ENCODE measurements at places on chromosomes 3 and 15.

GRCh38 chr15:92845126-92845508 is 55.0 kb upstream of the CHD2 start:
- no peak for DNase-seq

DNA sequence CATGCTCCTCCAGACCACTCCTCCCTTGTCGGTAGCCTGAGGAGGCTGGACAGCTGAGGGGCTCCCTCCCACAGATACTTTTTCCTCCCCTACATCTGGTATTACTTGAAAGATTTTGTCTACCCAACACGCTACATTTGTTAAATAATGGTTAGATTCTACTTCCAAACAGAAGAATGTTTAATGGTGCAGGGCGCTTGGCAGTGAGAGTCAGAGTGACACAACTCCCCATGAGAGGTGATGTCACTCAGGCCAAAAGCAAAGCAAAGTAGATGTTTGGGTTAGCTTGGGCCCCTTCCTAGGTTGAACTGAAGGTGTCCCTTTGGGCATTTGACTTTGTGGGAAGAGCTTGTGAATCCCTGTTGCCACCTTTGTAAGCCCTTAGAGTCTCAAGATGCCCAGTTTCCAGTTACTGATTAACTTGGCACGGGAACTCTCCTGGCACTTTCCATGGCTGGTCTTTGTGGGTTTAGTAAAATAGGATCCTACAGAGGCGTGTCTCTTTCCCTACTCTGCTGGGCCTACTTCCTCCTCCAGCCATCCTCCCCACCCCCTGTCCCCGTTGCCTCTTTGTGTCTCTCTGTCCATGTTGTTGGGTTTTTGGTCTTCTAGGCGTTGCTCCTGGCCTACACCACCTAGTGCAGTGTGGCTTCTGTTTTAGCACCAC is 5.6 kb downstream of the LIMD1 start:
- no peak for DNase-seq

- no peak for DNase-seq
These were observed 513.4 kb downstream of the ZNF385D start for GRCh38 chr3:21237638-21238037.

DNA sequence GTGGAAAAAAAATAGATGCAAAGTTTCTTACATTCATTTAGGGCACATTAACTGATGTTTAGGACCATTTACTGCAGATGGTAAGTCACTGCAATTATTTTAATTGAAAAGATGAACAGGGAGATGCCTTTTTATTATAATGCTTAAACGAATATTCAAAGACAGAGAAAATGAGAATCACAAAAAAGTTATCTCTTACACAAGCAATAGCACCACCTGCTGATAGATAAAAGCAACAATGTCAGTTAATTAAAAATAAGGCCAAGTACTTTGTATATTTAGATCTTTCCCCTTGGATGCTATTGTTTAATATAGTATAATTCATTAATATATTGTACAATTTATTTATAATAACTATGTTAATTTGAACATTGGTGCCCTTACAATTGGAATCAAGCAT is 55.9 kb downstream of the IFT80 start:
- no peak for DNase-seq

DNA sequence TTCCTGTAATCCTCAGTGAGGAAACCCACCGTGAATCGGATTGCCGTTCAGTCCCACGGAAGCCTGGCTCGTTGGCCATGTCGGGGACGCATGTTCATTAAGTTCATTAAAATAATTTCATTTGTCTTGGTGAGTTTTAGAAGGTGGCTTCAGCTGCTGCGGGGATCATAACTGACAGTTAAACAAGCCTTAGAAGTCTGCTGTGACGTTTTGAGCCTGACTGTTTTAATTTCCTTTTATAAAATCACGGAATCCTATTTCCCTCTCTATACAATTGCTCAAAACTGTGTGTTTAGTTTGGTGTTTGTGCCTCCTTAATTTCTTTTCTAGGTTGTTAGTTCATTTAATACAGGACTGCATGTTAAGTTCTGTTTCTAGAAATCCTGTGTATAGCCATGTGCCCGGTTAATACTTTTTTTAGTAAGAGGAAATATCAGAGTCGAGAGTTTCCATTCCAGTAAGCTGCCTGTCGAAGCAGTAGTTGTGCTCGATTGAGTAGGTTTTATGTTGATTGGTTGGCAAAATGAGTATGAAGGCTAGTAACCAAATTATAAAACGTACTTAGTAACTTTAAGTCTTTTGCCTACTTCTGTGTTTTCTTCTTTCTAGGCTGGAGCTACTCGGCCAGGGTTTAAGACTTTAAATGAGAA is 705 bp downstream of the NIPA2 start:
- no peak for DNase-seq

DNA sequence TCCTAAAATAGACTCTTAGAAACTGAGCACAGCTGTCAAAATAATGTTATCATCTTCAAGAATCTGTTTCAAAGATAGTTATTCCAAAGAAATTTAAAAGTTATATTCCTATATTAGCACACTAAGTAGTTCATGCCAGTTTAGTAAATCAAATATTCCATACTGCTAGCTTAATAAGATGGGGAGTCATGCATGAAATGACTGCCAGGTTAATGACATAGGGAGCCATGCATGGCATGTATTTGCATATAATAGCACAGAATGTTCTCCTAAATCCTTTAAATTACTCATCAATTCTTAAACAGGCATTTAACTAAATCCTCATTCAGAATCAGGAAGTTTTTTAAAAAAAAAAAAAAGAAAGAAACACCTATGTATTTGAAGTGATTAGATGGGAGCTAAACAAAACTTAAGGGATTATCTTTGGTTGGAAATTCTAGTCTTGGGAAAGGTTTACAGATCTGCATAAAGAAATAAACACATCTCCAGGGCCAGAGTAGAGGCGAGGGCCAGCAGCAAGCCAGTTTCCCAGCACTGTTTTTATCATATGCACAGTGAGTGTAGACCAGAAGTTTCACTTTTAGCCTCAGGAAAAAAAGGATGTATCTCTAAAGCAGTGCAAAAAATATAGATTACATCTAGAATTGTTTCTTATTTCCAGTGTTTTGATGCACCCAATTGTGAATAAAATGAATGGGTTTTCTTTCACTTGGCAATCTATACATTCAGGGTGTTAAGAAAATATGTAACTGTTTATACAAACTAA is 366.4 kb upstream of the AGTR1 start:
- no peak for DNase-seq

GRCh38 chr3:31189971-31190370 is 295.5 kb upstream of the GADL1 start:
- DNase-seq = no peak

- DNase-seq = no peak
These were observed 13.3 kb upstream of the TM4SF1 start for GRCh38 chr3:149390772-149391212.

- DNase-seq = no peak
These were observed 132.7 kb upstream of the TPRG1 start for GRCh38 chr3:189038773-189039745.

DNA sequence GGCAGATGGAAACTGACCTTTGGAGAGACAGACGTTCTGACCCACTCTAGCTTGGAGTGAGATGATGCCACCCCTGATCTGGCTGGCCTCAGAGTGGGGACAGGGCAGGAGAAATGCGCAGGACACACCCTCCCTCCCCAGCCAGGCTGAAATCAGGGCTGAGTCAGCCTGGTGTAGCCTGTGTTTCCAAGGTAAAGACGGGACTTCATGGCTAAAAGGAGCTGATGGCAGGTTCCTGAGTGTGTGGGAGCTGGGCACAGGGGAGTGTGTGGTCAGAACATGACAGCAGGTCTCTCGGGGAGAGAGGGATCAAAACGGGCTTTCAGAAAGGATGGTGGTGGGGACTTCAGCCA is 14.6 kb upstream of the POLG start:
- DNase-seq = no peak

GRCh38 chr3:45406772-45407171 is 18.4 kb downstream of the LARS2 start:
- no peak for DNase-seq

DNA sequence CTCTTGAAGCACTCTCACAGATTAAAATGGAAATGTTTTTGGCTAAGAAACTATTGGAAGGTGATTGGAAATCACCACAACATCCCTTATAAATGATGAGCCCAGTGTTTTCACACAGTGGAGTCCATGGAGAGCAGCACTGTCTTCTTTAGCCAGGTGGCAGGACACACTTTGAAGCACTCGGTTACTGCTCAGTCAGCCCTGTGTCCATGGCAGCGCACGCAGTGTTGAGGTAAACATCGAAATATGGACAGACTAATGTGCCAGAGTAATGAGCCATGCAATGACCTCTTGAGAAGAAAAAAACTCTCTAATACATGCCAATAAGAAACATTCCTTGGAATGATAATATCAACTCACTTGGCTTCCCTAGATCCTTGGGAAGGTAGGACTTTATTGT is 66.6 kb downstream of the TGFBR2 start:
- no peak for DNase-seq
